RPMI7951 (cell line): ENCODE measurements at places on chromosomes 13 and 19.

GRCh38 chr13:53214433-53214832 is 185.8 kb downstream of the OLFM4 start:
- no peak for DNase-seq

- no peak for DNase-seq
Observed at GRCh38 chr19:30361721-30362120, 10.5 kb upstream of the ZNF536 start.

- DNase-seq, result no peak
Observed at GRCh38 chr13:113065406-113066141, 40.0 kb upstream of the F7 start.

DNA sequence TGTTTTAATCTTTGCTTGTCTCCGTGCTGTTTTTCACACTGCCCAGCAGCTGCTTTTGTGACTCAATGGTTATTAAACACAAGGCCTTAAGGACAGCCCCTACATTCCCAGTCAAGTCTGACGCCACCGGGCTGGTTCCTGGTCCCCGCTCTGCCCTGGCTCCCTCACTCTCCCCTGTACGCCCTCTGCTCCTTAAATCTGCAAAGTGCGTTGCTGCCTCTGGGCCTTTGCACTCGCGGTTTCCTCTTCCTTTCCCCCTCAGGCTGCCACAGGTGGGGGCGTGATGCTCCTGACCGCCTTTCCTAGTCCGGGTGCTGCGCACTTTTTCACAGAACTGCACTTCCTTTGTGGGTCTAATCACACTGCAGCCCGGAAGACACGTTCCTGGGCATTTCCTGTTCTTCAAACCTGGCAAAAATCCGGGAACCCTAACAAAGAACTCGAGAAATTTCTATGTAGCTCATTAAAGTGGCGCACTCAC is 25.6 kb downstream of the NOSIP start:
- DNase-seq, result no peak

DNA sequence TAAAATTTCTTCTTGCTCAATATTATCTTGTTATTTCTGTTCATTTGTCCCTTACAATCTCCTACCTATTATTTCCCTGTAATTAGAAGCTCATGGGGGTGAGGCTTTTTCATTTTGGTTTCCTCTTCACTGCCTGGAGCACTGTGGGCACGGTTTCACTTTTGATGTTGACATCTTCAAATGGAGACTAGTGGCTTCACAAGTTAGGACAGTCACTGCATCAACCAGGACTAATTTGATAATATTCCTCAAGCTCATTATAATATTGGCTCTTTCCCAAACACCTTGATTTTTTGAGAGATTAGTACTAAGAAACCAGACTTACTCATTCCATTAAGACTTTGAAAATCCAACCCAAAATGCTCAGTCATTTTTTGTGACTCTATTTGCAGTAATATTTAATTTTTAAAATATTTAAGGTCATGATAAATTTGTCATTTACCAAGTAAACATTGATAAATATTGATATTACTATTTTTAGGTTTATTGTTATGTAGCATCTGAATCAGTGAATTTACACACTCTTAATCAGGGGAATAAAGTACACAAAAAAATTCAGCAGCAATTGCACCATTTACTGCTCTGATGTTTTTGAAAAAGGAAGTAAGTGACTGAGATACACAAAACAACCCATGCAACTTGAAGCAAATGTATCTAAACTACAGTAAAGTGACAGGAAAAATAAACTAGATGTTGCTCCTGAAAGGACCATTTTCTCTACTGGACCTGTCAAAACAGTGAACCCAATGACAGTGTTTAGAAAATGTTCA is 28.8 kb upstream of the RCBTB2 start:
- peak; percentile 77 for DNase-seq

GRCh38 chr19:9156304-9156703 is 16.1 kb downstream of the ZNF317 start:
- no peak for DNase-seq

DNA sequence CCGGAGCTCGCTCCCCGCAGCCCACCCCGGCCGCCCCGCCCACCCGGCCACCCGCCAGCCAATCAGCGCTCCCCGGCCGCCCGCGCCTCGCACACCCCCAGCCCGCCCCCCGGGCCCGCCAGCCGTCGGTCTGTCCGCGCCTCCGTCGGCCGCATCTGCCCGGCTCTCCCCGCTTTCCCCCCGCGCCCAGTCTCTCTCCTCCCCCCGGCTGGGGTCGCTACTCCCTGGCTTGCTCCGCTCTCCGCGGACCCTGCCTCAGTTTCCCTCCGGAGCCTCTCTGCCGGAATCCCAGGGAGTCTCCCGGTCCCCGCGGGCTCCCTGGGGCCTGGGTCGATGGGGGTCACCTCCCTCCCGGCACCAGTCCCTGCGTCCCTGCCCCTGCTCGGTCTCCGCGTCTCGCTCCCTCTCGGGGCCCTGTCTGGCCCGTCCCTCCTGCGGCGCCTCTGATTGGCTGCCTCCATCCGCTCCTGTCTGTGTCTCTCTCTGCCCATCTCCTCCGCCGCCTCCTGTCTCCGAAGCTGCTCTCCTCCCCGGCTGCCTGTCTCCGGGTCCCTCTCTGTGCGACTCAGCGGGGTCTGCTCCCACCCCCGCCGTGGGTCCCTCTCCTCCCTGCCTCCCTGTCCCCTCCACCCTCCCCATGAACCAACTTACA is 484 bp downstream of the IL11 start:
- peak; percentile 83 for DNase-seq

DNA sequence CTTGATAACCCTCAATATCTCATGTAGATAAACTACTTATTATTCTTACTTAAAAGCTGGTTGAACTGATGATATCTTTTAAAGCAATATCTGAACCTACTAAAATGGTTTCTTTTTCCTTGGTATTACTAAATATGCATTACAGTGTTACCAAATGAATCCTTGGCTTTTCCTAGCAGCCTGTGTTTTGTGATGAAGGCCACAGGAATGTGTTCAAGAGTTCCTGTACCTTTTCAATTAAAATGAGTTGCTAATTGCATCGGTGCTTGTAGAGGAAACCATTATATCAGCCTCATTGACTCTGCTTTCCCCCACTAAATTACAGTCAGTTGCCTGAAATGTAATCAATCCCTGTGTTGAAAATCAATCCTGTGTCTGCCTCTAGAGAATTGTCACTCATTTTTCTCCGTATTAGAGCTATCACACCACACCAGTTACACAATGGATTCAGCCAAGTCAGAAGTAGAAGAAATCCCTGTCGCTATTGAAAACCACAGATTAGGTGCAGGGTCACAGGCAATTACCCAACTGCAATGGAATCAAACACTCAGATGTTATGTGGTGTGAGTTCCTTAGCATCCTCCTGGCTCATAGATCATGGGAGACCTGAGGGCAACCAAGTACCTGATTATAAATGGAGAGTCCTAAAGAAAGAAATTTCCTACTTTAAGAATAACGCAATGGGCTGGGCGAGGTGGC is 13.3 kb downstream of the FAM216B start:
- peak; percentile 16 for DNase-seq

DNA sequence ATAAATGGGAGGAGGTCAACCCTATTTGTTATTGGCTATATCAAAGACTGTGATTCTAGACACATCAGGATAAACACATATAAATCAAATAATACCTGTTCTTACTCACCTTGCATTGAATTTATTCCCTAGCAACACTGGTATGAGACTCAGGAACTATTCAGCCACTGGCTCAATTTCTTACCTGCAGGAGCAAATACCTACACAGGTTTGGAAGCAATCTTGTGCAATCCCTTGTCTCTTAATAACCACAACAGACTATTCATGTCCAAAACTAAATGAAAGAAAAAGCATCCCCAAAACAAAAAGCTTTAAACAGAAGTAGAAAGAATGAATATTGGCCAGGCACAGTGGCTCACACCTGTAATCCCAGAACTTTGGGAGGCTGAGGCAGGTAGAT is 55.5 kb downstream of the TBC1D4 start:
- no peak for DNase-seq

- DNase-seq, result no peak
Observed at GRCh38 chr19:1631557-1632100, 20.8 kb downstream of the TCF3 start.

GRCh38 chr19:48975947-48976847 is 11.1 kb downstream of the FTL start:
- no peak for DNase-seq
